ENCODE measurements at places on chromosomes 13 and 19.

DNA sequence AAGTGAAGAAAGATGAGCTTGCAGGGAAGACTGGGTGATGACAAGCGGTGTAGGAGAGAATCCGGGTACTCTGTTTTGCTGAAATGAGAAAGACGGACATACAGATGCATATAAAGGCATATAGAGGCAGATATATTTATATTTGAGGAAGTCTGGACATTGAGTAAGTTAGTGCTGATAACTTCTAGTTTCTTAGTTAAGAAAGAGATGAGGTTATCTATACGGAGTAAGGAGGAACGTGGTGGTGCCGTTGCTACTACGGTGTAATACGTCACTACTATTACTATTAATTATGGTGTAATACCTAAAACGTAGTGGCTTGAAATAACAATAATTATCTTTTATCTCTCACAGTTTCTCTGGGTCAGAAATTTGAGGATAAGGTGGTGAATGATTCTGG, 9.8 kb upstream of the CPB2 start:
- DNase-seq = no peak

DNA sequence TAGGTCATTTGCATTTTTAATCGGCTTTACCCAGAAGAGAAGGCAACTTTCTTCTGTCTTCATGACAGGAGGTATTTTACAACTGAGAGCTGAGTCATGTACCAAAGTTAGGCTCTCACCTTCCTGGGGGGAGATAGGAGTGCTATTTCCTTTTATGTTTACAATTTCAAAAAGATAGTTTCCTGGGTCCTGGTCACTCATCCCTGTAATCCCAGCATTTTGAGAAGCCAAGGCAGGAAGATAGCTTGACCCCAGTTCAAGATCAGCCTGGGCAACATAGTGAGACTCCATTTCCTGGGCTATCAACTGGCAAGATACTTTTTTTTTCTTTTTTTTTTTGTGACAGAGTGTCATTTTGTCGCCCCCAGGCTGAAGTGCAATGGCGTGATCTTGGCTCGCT, 7.6 kb downstream of the LYPD3 start:
- DNase-seq = no peak

DNA sequence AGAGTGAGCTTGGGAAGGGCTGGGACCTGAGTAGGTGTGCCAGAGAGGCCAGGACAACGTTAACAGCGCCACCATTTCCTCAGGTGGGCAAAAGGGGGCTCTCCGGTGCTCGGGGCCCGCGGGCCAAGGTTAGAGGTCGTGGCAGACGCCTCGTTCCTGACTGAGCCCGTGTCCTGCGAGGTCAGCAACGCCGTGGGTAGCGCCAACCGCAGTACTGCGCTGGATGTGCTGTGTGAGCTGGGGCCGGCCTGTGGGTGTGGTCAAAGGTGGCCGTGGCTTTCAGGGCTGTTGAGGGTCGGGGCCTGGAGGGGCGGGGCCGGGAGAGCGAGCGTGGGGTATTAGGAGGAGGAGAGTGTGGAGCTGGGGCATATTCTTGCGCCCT, 3.7 kb downstream of the KIRREL2 start:
- DNase-seq = no peak

GRCh38 chr13:108924134-108924533, 294.7 kb downstream of the MYO16 start:
- no peak for DNase-seq

DNA sequence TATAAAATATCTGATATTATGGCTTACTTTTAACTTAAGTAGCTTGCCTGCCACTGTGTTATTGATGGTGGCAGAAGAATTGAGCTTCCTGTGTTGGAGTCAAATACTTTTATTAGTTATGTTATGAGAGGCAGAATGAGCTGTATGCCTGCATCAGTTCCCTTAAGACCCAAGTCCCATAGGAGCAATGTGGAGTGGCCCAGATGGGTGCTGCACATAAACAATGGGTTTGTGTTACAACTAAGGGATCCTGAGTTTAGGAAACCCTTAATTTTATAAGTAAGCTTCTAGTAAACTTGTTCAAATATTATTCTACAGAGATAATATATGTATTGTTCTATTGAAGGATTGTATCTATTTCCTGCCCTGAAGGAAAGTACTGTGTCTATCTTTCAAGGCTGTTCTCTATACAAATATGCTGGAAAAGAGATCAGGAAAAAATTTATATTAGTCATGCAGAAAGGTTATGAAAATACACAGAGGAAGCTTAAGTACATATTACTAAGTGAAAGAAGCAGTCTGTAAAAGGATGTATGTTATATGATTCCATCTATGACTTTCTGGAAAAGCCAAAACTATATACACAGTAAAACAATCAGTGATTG, 2018.0 kb upstream of the PCDH20 start:
- peak; percentile 65 for DNase-seq

DNA sequence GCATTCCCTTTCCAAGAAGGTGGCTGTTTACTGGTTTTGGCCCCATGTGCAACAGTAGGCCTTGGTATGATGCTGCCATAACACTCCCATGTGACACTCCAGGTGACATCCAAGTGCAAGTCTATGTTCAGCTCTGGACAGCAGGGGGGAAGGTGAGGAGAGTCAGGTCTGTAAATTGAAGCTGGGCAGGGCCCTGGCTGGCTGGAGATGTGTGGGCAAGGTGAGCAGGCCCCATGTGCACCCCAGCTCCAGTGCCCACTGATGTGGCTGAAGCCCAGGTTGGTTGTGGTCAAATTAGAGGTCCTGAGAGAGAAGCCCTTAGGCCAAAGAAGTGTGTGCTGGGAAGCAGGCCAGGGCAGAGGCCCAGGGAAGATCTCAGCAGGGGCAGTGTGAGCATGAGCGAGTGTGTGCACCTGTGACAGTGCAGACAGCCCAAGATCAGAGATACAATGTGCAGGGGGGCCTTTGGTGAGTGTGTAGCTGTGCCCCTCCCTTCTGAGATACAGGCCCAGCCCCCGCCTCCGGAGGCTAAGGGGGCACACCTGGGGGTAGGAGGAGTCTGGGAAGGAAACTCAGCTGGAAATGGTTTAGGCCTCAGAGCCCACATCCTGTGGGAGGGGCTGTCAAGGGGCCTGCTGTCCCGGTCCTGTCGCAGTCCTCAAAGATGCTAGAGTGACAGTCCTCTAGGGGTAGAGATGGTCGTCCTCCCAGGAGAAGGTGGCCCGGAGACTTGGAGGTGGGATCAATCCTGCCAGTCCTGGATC, 18.6 kb downstream of the DEDD2 start:
- DNase-seq = no peak

DNA sequence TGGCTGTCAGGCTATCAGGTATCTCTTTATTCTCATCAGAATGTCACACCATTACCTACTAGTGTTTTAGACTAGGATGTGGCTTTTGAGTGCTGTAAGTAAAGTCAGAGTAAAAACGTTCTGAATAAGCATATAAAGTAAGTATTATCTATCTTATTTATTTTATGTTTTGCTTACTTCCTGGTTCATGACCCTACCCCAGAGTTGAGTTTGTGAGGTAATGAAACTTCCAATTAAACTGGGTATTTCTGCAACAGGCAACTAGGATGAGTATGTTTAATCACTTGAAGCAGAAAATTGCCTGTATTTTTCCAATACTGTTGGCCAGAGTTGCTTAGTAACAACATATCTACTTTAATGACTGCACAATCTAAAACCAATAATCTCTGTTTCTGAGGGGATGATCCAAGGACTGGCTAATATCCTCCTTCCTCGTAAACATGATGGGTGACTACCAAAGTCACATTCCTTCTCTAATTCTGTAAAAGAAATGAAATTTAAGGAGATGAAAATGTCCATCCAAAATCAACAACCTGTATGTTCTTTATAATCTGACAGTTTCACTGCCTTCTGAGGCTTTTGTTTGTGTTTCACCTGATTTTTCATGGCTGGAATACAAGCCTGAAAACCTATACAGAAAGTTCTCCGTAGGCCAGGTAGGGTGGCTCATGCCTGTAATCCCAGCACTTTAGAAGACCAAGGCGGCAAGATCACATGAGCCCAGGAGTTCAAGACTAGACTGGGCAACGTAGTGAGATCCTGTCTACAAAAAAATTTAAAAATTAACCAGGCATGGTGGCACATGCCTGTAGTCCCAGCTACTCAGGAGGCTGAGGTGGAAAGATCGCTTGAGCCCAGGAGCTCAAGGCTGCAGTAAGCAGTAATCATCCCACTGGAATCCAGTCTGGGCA, 83.1 kb downstream of the ABCC4 start:
- no peak for DNase-seq

DNA sequence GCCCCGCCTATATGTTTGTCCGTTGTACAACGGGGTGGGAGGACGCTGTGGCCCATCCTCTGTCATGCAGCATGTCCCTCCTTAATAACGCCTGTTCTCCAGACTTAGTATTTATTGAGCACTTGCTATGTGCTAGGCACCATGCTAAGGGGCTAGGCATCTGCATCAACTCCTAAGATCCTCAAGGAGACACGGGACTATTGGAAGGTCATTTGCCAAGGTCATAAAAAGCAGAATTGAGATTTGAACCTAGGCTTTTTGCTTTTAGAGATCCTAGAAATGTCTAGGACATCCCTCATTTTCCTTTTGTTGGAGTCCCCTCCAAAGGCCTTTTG, 1.8 kb upstream of the MAST1 start:
- DNase-seq = no peak

DNA sequence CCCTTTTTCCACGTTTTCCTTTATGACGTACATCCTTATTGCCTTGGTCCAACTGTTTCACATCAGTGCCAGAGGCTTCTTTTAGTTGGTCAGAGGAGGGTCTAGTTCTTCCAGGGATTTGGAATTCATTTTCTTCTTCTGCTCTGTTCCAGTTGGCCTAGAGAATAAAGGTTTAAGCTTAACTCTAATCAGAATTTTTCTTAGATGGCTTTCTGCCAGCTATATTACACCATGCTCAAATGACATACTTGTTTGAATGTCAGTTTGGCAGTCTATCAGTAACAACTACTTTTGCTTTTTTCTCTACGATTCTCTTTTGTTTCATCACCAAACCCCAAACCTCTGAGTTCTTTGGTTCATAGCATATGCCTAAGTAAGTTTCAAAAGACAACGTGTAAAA, 16.8 kb downstream of the SPART start:
- DNase-seq = peak; percentile 31

- no peak for DNase-seq
Observed at GRCh38 chr13:41706152-41706551, 248.8 kb downstream of the RGCC start.

GRCh38 chr19:38836159-38836982, 4.8 kb upstream of the ECH1 start:
- DNase-seq = no peak

- DNase-seq = no peak
Observed at GRCh38 chr19:35650581-35650980, 2.5 kb downstream of the COX6B1 start.

DNA sequence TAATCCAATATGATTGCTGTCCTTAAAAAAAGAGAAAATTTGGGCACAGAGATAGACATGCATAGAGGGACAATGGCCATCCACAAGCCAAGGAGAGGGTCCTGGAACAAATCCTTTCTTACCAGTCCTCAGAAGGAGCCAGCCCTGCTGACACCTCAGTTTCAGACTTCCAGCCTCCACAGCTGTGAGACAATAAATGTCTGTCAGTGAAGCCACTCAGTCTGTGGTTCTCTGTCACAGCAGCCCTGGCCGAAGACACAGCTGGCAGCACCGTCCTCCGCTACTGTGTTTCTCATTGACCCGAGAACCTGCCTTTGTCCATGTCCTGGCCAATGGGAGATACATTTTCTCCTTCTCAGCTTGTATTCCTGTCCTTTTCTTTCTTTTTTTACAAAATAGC, 207.9 kb downstream of the TM9SF2 start:
- DNase-seq = no peak

- DNase-seq = no peak
Observed at GRCh38 chr13:78032132-78032531, 113.5 kb upstream of the EDNRB start.

DNA sequence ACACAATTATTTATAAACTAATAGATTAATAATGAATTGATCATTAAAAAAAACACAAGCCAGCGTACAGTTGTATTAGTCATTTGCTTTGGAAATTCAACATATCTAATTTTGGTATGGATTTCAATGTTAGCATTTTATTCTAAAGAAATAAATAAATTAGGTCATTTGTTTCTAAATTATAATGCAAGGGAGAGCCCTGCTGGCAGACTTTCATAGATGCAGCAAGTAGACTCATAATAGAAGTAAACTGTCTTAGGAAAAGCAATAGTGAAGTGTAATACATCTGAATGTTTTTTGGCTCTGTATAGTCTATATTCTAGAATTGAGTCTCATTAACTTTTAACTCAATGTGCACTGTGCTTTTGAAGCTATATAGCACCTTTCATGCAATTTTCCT, 982.4 kb upstream of the MIR17HG start:
- no peak for DNase-seq

DNA sequence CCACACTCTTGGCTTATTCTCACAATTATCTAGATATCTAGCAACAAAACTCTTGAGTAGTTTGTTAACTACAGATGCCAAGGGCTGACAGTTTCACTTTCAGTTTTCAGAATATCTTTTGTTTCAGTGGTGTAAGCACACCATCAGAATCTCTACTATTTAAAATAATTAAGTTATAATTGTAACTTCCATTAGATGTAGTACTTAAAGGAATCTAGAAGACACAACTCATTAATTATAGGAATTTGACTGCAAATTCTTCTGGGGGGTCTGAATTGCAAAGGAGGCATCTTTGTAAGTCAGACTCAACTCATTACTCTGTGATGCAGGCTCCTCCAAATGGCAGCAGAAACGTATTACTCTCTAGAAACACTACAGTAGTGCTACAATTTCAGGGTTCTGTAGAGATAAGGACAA, 44.9 kb upstream of the USPL1 start:
- peak; percentile 70 for DNase-seq

- DNase-seq = peak; percentile 73
Observed at GRCh38 chr19:42270346-42271044, 1.4 kb downstream of the CIC start.

GRCh38 chr19:14433554-14434501, 722 bp downstream of the PKN1 start:
- DNase-seq = no peak

DNA sequence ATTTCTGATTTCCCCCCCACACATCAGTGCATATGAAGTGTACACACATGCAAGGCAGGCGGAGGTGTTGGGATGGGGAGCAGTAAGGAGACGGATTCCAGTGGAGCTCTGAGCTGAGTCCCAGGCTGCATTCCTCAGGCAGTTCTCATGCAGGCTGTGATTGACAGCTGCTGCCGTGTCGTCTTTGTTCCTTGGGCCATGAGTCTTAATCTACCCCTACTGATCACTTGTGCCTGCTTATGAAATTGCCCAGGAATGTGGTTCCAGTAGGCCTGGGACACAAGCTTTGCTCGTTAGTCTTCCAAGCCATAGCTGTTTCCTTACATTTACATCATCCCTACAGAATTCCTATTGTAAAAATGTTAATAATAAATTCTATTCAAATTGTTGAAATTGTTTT, 1241.9 kb downstream of the UQCRFS1 start:
- peak; percentile 89 for DNase-seq

Data from fibroblast of skin of right biceps (primary cell).